ENCODE measurements at places on chromosomes 4 and X.

- no peak for DNase-seq
Observed at GRCh38 chr4:122845066-122845465, 18.4 kb downstream of the FGF2 start.

DNA sequence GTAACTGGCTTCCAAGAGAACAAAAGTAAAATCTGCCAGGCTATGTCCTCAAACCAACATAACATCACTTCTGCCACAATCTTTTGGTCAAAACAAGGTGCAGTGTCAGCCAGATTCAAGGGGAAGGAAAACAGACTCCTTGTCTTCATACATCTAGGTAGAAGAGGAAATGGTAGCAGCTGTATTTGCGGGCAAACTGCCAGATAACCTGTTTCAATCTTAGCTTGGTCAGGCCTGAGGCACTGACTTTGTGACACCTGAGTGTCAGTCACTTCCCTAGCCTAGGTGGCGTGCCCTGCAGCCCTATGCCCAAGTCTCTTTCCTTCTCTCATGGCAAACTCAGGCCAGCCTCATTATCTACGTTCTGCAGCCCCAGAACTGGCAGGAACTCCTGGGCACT lies 146.2 kb upstream of the JADE1 start:
- DNase-seq = no peak

- DNase-seq = peak; percentile 88
Observed at GRCh38 chrX:107710617-107711391, 64.8 kb downstream of the TSC22D3 start.

DNA sequence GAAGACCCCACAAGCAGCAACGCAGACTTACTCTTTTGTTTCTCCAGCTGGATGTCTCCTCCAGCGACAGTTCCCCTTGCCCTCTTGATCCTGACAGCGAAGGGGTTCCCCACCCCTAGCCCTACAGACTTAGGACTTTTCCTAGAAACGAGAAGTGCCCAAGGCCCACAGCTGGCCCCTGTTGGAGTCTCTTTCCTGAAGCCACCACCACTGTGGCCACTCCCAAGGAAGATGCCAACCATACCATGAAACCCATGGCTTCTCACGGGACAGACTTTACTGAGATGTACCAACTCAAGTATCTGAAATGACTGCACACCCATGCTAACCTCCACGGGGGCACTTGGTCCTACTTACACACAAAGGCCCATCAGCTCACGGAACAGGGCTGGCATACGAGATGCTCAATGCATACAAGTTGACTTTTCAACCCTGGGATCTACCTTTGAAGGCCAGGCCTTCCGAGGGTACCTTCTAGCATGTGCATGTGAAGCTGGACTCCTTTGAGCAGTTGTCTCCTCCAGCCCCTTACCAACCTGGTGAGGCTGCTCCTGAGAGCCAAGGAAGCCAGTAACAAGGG lies 924 bp upstream of the IRAK1 start:
- DNase-seq = no peak

DNA sequence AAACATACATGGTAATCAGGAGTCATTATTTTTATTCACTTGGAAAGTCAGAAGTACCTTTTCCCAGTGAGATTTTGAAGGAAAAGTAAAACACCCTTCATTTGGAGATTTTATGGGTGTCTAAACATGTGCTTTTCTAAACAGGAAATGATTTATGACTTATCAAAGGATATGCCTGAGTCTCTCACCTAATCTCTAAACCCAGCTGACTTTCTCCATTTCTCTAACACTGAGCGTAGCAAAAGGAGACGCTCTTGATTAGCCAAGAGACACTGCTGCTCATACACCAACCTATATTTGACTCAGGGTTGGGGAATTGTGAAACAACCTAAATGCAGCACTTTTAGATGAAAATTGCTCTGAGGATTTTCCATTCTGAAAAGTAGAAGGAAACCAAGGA lies 468.5 kb upstream of the FTHL17 start:
- DNase-seq = no peak

DNA sequence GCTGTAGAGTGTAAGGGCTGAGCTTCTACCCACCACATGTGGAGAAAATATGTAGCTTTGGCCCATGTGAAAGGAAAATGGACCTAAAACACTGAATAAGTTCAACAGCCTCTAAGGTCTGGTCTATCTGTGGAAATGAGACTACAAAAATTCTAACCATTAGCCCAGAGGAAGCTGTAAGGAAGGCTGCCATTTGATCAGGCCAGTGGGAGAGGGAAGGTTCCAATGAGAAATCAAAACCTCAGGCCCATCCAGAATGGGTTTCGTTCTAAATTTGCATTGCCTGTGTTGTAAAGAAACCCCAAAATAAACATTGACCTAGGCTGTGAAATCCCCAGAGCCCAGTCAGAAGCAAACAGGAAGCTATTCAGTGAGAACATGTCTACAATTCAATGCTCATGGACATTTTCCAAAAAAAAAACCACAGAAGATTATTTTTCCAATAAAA lies 320.4 kb upstream of the SLC7A11 start:
- DNase-seq = no peak

- DNase-seq = no peak
Observed at GRCh38 chr4:95606739-95607138, 58.0 kb upstream of the UNC5C start.

DNA sequence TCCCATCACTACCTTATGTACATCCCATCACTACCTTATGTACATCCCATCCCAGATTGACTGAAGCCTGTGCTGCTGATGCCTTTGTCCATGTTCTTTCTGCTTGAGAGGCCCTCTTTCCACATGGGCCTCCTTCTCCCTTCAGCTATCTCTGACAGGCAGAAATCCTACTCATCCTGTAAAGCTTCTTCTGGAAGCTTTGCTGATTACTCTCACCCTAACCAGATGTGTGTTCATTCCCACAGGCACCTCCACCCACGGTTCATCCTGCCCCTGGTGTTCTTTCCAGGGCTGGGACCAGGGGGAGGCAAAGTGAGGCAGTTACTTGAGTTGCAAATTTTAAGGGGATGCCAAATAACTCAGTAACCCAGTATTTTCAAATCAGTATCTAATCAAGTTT lies 22.5 kb upstream of the FBXW7 start:
- no peak for DNase-seq

DNA sequence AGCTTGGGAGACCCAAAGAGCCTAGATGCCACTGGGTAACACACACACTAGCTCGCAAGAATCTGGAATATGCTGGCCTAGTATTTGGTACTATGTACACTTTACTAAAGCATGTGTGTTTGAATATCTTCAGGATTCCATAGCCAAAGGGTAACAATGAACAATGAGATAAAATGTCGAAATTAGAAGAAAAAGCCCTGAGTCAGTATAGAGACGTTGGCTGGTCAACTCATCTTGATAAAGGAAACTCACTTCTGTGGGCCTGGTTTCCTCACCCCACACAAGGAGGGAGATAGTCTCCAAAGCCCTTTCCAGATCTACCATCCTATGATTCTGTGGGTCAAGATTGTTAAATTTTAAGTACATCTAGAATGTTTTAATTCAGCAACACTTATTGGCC lies 6.9 kb downstream of the ZDHHC9 start:
- no peak for DNase-seq

DNA sequence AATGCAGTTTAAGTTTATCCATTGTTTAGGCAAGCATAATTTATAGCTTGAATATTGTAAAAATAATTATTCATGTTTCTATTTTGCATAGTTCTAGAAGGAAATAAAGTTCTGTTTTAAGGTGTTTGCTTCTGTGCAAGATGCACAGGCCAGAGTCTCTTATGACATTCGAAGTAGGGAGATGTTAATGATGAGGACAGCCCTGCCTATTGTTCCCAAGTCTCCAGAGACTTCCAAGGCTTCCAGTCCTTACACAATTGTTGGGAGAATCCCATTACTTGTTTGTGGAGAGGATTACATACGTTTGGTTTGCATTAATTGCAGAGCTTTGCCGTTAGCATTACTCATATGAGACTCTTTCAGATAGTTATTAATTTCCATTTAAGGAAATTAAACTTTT lies 96.2 kb upstream of the ANK2 start:
- no peak for DNase-seq

- no peak for DNase-seq
Observed at GRCh38 chr4:15689540-15689939, 7.9 kb downstream of the FAM200B start.

DNA sequence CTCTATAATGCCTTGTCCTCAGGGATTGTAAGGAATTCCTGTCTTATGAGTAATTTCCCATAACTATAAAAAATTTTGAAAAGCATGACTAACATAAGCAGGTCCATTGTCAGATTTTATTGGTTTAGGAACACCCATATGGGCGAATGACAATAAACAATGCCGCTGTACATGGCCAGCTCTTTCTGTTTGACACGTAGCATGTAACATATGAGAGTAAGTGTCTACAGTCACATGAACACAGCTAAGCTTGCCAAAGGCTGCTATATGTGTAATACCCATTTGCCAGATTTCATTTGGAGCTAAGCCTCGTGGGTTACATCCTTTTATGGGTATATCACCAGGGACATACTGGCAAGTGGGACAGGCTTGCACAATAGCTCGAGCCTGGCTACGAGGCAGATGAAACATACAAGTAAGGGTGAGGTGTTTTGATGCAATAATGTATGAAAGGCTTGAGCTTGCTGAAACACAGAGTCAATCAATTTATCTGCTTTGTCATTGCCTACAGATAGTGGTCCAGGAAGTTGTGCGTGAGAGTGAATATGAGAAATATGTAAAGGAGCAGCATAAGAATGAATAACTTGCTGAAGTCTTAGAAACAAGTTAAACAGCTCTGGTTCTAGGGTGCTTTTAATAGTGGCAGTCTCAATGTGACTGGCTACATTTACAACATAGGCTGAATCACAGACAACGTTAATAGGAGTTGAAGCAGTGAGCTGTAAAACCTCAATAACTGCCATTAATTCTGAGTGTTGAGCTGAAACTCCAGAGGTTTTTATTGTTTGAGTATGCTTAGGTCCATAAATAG lies 67.4 kb upstream of the UGT2B10 start:
- DNase-seq = no peak

- DNase-seq = no peak
Observed at GRCh38 chrX:3659761-3660160, 53.7 kb downstream of the PRKX start.

- DNase-seq = no peak
Observed at GRCh38 chrX:22345884-22346283, 73.2 kb downstream of the CBLL2 start.

DNA sequence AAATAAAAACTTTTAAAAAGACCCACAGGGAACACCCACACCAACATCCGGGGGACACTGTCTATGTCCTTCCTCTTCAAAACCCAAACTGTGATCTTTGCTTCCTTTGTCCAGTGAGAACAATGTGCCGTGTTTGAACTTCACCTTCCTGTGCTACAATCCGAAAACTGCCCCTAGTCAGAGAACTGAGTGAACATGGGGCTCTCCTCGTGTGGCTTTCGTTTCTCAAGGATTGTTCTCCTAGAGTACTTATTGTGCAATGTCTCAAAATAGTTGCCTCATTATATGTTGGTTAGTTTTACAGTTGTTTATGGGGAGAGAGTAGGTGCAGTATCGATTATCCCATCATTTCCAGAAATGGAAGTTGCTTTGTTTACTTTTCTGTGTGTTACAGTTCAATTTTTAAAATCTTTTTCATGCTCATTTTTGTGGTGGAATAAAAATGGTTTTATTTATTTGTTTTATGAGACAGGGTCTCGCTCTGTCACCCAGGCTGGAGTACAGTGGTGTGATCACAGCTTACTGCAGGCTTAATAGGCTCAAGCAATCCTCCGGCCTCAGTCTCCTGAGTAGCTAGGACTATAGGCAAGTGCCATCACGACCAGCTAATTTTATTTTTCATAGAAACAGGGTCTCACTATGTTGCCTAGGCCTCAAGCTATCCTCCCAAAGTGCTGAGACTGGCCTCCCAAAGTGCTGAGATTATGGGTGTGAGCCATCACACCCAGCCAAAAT lies 29.9 kb downstream of the RBMX start:
- DNase-seq = no peak

- no peak for DNase-seq
Observed at GRCh38 chrX:25020905-25021449, 5.2 kb upstream of the ARX start.

GRCh38 chr4:187811591-187811990 lies 184.0 kb upstream of the ZFP42 start:
- DNase-seq = no peak

- DNase-seq = no peak
Observed at GRCh38 chr4:169225812-169226211, 44.9 kb downstream of the SH3RF1 start.

DNA sequence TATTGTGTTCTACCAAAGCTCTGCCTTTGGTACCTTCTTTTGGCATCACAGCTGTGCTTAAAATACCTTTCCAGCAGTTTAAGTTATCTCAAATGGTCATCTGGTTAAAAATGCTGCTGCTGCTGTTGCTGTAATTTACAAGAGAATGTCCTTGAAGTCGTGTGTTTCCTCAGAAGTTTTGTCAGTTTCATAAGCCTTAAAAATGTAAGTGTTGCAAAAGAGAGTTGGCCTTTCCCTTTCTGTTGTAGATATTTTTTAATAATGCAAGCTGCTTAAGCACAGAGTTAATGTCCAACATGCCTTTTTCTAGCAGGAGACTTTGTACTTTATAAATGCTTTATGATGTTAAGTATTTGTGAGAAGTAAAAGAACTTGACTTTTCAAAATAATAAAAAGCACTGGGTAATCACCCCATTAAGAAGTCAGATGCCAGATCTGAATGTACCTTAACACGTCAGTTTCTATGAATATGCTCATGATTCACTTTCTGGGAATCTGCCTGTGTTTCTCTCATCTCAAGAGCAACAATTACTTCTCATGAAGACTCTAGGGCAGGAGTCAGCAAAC lies 35.3 kb upstream of the TENM3 start:
- peak; percentile 73 for DNase-seq

DNA sequence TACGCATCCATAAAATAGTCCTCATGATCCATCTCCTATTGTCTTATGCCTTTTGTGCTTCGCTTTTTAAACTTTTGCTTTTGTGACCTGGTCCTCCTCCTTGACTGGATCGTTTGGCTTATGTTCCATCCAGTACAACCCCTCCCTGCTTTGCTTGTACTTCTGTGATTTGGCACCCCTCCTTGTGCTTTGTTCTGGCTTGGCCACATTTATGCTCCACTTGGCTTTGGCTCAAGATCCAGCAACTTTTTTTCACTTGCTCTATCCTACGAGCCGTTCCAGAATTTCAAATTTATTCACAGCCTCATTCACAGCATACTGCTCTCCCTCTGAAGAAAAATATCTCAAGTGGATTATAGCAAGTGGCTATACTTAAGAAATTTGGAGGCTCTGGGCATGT lies 28.0 kb upstream of the GLRA2 start:
- no peak for DNase-seq

- DNase-seq = peak; percentile 16
Observed at GRCh38 chr4:3342182-3342854, 49.5 kb downstream of the RGS12 start.

- peak; percentile 63 for DNase-seq
Observed at GRCh38 chr4:16969696-16970135, 71.3 kb upstream of the LDB2 start.
